ENCODE measurements at places on chromosomes 13 and 19. TPM values are rescaled to one million over a fixed set of nuclear protein-coding genes. Genes with fewer than 3 reads are reported as not detected.

The BRME1 gene
- total RNA-seq: 0.81 TPM

The POU4F1 gene
- total RNA-seq: not detected

The HSD17B14 gene
- total RNA-seq: 1.9 TPM

The C19orf67 gene
- not detected for total RNA-seq

The ZNF415 gene
- 17.8 TPM for total RNA-seq

The ZNF333 gene
- total RNA-seq: 7.0 TPM

The PRODH2 gene
- not detected for total RNA-seq

The CCDC97 gene
- total RNA-seq: 14.3 TPM

The SLC6A16 gene
- total RNA-seq: 1.5 TPM

The CYP2B6 gene
- 0.27 TPM for total RNA-seq

The KCNN4 gene
- 0.19 TPM for total RNA-seq

The APBA3 gene
- total RNA-seq: 12.3 TPM

The TNNT1 gene
- 54.1 TPM for total RNA-seq
